ENCODE measurements at places on chromosomes 1 and 21.

DNA sequence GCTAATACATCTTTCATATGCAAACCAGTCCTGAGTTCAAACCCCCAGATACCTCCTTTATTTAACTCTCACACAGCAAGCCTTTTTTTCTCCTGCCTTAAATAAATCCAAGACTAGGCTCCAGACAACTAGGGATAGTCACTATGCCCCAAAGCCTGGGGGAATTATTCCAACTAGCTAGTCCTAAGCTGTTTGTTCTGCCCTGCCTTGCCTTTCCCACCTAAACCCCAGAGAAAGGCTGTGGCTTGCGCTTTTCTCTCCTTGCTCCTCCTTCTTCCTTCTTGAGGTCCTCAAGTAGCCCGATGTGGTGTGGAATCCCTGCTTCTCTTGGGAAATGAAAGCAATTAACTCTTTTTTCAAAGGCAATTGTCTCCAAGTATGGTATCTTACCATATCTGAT lies 31.8 kb downstream of the C1orf87 start:
- no peak for DNase-seq

DNA sequence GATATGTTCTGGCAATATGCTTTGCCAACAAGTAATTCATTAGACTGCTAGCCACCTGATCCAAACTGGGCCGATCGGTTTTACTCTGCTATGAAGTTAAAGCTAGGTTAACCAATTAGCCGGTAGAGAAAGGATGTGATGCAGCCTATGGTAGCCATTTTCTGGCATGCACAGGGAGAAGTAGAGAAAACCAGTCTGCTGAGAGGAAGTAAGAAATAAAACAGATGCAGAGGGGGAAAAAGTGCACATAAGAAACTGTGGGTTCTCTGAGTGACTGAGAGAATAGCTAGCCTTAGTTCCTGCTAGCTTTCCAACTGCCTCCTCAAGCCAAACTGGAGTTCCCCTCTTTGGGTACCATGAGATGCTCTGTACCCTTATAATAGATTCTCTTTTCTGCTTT lies 52.8 kb downstream of the ARID4B start:
- DNase-seq: no peak

- DNase-seq: no peak
These were observed 160.7 kb downstream of the KAZN start for GRCh38 chr1:14759042-14759818.

DNA sequence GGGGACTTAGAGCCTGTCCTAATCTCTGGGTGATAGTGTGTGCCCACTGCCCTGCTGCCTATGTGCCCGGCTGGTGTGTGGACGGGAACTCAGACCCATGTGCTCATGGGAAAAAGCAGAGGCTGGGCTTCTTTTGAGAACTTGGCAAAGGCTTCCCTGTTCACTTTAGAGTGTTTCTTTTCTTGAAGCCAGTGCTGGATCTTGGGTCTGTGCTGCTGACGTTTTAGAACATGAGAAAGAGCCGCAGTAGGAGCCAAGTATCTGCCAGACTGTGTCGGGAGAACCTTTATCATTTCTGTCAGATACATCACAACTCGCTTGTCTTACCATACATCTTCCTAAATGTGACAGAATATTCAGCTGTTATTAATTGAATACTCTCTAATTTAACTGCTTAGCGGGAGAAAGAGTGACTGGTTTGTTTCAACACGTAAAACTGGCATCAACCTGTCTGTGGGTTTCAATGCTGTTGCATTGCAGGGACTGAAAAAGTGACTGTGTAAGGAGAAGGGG lies 195.2 kb downstream of the PBX1 start:
- peak; percentile 37 for DNase-seq

- DNase-seq: no peak
These were observed 4.1 kb downstream of the POGZ start for GRCh38 chr1:151455231-151455630.

DNA sequence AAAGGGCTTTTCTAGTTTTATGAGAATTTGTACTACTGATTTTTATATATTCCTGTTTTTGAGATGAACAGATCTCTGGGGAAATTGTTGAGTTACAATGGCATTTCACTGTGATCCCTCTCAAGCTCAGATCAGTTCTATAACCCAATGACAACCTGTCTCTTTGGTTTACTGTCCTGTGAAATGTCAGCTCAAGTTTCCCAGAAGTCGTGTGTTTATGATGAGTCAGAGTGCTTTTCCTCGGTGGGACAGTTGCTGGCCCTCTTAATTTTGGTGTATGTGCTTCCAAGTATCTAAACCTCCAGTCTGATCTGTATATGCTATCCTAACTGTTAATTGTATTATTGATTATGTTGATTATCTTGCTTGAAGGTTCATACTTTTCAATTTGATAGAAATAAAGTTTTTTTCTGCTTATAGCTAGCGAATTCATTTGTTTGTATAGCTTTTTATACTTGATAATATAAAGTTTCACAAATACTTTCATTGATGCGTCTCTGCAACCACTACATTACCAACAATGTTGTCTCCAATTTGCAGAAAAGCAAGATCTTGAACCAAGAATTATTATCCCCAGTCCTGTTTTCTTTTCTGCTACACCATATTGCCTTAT lies 77.5 kb upstream of the DNAJC6 start:
- DNase-seq: no peak

- DNase-seq: no peak
These were observed 638.3 kb downstream of the MATN1 start for GRCh38 chr1:30084909-30085571.

DNA sequence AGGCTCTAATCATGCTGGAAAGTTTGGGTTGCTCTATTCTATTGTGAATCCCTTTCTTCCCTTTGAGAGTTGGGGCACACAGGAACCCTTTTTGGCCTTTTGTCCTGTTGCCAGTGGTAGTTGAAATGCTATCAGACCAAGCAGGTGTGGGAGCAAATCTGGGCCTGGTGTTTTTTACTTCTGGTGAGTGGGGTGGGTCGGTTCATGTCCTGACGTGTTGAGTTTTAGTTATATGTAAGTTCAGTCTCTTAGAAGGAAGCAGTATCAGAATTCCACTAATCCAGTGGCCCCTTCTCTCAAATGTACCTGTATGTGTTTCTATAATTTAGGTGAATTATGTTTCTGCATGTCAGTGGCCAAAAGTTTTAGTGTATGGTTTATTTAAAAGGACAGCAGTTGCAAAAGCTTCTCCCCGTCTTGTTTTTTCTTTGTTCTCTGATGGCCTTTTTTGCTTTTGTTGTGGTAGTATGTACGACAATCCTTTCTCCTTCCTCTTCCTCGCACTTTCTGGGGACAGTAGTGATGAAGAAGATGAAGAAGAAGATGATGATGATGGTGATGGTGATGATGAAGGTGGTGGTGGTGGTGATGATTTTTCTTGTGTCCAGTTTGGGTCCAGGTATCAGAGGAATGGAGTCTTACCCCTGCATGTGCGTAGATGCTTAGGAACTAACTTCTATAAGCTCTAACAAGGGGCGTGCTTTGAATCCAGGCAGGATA lies 74.2 kb downstream of the UBE4B start:
- no peak for DNase-seq

GRCh38 chr1:61670016-61670415 lies 54.9 kb downstream of the TM2D1 start:
- DNase-seq: no peak

DNA sequence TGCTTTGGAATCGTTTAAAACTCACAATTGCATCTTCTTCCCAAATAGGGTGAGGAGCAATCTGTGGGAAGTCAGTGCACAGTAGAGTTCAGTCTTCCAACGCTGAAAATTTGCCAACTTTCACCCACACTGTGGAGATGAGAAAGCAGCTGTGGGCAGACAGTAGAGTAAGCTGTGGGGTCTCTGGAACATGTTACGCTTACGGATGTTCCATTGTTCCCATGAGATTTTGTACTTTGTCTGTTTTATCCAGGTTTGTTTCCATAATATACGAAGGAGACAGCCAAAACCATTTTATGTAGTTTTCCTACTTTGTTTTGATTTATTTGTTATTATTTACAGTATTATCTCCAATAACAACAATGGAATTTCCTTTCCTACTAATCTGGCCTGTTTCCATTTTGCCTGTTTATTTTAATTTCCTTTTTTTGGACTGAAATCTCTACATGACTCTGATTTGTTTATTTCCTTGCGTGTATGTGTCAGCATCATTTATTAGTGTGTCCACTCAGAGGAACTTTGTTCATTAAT lies 65.1 kb upstream of the RGL1 start:
- DNase-seq: no peak

- no peak for DNase-seq
These were observed 74.3 kb downstream of the ETS2 start for GRCh38 chr21:38879912-38880576.

- DNase-seq: no peak
These were observed 49.2 kb upstream of the POFUT2 start for GRCh38 chr21:45336870-45337269.

- DNase-seq: no peak
These were observed 26.1 kb downstream of the SPAG17 start for GRCh38 chr1:118158924-118159323.

- DNase-seq: no peak
These were observed 115.5 kb downstream of the DHRS3 start for GRCh38 chr1:12502336-12503109.

DNA sequence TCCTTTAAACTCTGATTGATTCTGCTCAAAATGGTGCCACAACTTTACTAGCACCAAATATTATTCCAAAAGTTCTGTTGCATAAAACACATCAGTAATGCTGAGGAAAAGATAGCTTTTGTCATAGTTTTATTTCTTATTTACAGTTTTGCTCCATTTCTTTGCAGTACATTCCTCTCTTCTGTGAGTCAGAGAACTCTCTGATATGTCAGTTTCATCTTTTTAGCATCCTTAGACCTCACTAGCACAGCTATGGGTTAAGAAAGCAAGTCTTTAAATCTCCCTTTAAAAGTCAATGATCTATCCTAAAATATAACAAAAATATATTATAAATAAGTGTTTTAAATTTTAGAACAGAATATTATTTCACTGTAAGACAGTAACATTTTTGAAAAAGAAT lies 356.6 kb upstream of the SNX7 start:
- no peak for DNase-seq

- DNase-seq: no peak
These were observed 191.6 kb downstream of the DNAH14 start for GRCh38 chr1:225121095-225121494.

DNA sequence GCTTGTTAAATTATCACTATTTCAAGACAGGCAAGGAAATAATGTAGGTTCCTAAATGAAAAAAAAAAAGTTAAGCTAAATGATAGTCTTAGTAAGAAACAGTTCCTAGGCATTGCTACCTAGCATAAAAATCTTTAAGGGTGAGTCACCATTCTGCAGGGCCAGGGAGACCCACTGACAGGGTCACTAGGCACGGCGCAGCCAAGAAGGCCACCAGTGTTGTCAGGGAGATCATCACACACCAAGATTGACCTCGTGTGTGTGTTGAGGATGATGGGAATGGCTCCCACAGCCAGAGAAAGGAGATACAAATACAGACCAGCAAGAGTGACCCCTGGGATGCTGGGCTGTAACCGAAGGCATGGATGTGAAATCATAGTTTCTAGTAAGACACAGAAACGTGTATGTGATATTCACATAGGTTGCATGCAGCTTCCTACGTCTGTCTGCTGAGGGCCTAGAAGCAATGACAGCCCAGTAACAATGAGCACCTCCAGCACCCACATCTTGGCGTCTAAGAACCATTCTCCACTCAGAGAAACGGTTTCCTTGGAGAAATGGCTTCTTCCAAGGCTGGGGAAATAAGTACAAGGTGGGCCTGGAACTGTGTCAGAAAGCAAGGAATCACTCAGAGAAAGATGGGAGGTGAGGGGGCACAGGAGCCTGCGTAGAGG lies 29.1 kb downstream of the RIPK4 start:
- no peak for DNase-seq

DNA sequence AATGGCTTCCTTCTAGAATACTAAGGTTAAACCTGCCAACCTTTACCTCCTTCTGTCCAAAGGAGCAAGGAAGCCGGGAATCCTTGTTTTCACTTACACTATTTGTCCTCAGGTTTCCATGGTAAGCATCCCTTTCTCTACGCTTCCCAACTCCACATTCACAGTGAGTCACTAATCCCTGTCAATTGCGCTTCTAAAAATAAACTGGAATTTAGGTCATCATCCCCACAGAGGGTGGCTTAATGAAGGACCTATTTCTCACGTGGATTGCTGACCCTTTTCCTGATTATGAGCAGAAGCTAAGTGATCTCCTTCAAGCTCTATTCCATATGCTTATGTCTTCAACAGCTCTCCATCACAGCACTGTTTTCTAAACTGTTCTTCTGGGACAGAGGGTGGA lies 39.9 kb upstream of the ABCA4 start:
- DNase-seq: no peak

DNA sequence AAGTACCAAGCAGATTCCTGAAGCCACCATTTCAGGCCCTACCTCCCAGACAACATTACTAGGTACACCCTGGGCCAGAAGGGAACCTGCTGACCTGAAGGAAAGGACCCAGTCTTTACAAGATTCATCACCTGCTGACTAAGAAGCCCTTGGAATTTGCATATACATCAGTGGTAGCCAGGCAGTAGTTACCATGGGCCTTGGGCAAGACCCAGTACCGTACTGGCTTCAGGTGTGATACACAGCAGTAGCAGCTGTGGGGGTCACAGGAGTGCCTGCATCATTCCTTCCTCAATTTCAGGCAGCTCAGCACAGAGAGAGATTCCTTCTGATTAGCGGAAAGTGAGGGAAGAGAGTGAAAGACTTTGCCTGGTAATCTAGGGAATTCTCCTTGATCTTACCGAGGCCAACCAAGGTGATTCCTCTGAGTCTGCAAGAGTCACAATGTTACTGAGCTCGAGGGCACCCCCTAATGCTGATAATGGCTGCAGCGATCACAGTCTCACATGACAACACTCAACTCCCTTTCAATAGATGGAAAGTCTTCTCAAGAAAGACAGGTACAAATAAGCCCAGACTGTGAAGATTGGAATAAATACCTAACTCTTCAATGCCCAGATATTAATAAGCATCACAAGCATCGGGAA lies 22.0 kb upstream of the UHMK1 start:
- DNase-seq: no peak

- DNase-seq: no peak
These were observed 19.7 kb upstream of the SUMO3 start for GRCh38 chr21:44837537-44837936.

- no peak for DNase-seq
These were observed 41.0 kb upstream of the F3 start for GRCh38 chr1:94582565-94582964.

- DNase-seq: no peak
These were observed 29.6 kb downstream of the DMRTA2 start for GRCh38 chr1:50393522-50394120.
